ENCODE measurements at places on chromosomes 12 and 14.
A peak's percentile ranks its signal among the peaks of the same experiment; 100 is the strongest.

GRCh38 chr12:108307006-108307405 lies 32.1 kb downstream of the CMKLR1 start:
- no peak for DNase-seq

DNA sequence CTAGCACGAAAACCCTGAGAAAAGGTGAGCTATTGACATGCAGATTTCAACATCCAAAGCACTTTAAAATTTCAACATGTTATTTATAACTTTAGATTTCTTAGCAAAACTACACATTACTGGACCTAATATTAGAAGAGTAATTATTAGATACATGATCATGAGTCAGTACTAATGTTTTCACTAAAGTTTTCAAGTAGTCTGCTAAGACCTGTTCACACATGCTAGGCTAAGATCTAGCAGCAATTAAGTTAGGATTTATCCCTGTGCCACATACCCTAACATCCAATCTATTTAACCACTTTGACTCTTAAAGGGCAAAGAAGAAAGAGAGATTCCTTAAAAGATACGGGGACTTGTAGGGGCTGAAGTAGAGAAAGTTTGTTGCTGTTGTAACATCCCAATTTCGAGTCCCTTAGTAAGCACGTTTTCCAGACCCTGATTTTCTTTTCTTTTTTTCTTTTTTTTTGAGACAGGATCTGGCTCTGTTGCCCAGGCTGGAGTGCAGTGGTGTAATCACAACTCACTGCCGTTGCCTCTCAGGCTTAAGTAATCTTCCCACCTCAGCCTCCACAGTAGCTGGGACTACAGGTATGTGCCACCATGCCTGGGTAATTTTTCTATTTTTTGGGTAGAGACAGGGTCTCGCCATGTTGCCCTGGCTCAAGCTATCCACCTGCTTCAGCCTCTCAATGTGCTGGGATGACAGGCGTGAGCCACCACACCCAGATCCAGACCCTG lies 102.5 kb upstream of the ATF7IP start:
- DNase-seq = no peak

- DNase-seq = no peak
These were observed 13.1 kb upstream of the CCDC85C start for GRCh38 chr14:99616832-99617800.

GRCh38 chr12:73159954-73160353 lies 887.8 kb downstream of the TRHDE start:
- DNase-seq = no peak

DNA sequence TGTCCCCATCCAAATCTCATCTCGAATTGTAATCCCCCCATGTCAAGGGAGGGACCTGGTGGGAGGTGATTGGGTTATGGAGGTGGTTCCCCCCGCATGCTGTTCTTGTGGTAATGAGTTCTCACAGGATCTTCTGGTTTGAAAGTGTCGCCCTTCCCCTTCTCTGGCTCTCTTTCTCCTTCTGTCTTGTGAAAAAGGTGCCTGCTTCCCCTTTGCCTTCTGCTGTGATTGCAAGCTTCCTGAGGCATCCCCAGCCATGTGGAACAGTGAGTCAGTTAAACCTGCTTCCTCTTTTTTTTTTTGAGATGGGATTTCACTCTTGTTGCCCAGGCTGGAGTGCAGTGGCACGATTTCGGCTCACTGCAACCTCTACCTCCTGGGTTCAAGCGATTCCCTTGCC lies 104.0 kb downstream of the CCDC91 start:
- no peak for DNase-seq

GRCh38 chr14:69773571-69774276 lies 6.8 kb downstream of the SRSF5 start:
- DNase-seq = no peak

GRCh38 chr14:31987721-31988120 lies 89.4 kb upstream of the ARHGAP5 start:
- DNase-seq = no peak

- no peak for DNase-seq
These were observed 153.3 kb downstream of the PRKCH start for GRCh38 chr14:61474701-61475100.

DNA sequence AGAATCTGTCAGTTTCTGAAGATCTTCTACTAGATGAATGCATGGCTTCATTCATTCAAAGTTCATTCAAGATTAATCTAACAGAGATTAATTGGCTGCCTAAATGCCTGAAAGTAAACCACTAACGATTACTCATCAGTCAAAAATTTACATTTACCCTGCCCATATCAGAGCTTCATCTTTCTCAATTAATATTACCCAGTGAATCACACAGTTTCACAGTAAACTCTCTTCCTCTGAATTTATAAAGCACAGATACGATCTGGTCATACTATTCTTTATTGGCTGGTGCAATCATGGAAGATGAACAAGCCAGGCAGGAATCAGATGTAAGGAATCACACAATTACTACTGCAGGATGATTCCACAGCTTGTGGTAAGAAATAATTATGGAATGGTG lies 377.7 kb downstream of the SLC16A7 start:
- DNase-seq = no peak

DNA sequence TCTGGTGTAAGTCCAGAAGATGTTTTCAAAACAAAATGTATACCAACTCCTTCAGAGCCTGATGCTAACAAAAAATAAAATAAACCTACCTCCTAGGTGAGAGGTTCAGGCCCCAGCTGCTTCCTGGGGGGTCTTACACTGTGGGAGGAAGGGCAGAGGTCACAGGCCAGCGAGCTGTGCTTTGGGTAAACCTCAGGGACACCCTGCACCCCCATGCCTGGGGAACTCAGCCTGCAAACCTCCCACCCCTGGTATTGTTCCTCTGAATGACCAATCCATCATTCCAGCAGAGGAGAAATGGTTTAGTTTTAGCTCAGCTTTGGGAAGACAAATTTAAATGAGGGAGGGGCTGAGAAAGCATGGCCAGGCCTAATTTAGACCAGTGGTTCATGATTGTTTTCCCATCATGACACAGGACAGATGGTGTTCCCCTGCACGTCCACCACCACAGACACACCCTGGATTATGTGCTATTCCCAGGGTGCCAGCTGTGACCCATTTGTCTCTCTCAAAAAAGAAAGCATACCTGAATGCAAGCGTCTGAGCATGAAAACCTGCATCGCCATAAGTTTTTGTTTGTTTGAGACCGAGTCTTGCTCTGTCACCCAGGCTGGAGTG lies 14.5 kb upstream of the TFCP2 start:
- DNase-seq = no peak

GRCh38 chr12:50558970-50559369 lies 54.2 kb downstream of the DIP2B start:
- DNase-seq = no peak

DNA sequence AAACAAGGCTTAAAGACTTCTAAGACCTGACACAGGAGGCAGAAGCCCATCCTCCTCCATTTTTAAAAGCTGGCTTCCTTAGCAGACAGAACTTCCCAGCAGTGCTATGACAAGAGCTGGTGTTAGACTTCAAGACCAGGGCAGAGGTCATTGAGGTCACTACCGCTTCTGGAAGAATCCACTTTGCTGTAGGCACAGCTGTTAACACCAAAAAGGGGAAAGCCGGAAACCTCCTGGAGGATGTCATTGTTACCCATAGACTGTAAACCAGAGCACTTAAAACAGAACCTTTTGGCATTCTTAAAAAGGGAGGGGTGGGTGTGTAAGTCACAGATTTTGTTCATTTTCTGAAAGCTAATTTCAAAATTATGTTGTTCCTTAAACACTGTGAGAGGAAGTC lies 445.7 kb downstream of the TMTC2 start:
- DNase-seq = no peak

GRCh38 chr12:7769999-7770398 lies 5.0 kb downstream of the NANOGNB start:
- no peak for DNase-seq

GRCh38 chr12:119072440-119072839 lies 91.1 kb downstream of the SRRM4 start:
- no peak for DNase-seq

DNA sequence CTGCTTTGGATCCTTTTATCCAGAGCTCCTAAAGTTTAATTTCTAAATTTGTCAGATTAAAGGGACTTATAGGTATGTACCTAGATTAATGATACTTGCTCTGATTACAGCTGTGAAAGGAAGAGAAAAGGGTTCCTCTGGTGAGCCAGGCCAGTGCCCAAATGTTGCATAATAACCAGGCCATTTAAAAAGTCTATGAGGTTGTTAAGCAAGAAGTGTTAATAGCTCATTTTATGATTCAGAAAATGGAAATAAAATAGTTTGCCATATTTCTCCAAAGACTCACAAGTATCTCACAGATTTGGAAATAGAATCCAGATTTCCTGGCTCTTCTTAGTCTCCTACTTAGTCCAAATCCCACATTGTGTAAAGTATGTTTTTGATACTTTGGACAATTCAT lies 67.6 kb downstream of the SLC38A6 start:
- no peak for DNase-seq

DNA sequence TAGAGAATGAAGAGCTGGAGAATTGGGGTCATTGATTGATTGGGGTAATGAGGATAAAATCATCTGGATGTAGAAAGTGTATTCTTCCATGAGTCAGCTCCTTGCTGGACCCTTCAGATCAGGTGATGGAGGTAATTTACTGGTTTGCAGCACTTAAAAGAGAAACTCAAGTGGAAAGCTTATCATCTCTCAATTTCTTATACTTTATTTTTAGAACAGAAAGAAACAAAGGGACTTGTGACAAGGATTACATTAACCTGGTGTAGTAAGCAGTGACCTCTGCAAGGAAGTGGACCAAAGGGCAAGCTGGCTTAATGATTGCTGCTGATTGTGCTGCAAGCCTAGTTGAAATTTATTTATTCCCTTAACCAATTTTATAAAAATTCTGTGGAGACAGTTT lies 405.0 kb downstream of the TRHDE start:
- DNase-seq = no peak

DNA sequence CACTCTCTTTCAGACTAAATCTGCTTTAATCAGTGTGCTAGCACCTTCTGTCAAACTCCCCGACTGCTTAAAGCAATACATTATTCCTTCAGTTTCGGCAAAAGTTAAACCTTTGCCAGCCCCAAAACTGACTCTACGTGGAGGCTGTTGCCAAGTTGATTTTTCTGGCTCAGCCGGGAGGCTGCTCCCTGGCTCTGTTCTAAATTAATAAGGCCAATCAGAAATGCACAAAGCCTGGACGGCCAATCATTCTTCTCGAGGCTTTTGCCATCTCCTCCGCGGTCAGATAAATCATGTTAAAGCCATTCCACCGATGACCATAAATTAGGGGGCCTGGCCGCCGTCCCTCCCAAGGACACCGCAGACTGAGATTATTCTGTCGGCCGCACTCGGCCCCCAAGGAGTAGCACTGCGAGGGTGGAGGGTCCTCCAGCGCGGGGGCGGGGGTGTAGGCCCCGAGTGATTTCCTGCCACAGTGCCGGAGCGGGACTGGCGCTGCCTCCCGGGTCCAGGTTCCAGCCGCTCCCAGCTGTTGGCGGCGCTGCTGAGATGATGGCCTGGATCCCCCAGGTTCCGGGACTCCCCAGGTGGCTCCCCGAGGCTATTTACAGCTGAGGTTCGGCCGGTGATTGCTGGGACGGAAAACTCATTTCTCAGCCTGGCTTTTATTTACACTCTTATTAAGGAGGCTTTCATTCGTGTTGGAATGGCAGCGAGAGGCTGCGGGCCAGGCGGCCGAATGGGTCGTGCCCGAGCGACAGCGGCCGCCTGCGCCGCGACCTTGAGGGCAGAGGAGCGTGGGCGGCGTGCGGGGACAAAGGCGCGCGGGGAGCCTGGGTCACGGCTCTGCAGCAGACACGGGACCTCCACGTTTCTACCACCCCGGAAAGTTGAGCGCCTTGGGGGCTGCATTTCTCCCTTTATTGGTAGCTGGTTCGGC lies 165.1 kb downstream of the MON2 start:
- DNase-seq = no peak

GRCh38 chr12:49921936-49922335 lies 18.2 kb upstream of the FAIM2 start:
- peak; percentile 36 for DNase-seq

DNA sequence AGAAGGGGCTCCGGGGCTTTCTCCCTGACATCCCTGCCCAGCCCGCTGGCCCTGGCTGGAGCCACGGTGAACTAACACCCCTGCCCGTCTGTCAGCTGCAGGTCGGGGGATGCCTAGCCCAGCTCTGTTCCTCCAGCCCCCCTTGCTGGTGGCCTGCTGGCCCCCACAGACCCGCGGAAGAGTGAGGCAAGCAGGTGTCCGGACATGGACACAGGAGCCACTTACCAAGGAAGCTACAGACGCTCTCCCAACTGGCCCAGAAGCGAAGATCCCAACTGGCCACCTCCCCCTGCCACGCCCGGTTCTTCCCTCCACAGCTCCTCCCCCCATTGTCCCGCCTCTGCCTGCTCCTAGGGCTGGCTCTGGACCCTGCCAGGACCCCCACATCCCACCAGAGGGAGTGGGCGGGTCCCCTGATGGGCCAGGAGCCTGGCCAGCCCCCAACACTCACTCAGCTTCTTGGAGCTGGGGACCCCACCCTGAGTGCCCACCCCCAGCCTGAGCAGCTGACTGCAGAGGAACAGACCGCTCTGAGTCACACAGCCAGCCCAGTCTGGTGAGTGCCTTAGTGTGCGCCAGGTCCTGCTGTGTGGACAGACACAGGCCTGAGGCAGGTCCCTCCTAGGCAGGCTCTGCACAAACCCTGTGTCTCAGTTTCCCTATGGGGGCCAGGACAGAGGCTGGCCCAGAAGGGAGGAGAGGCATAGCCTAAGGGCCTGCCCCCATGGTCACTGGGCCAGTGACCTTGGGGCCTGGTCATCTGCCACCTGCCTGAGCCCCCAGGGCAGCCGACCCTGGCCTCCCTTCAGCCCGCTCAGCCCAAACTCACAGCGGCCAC lies 7.7 kb downstream of the AHNAK2 start:
- DNase-seq = no peak

GRCh38 chr12:122297494-122297893 lies 31.2 kb upstream of the VPS33A start:
- no peak for DNase-seq

- DNase-seq = no peak
These were observed 101.1 kb downstream of the BBS10 start for GRCh38 chr12:76247026-76247646.

- DNase-seq = peak; percentile 37
These were observed at the start of gene GLIPR1L1 for GRCh38 chr12:75334384-75335030. Gene GLIPR1L1, plus strand, starts transcription at chr12:75334670. Its CDS starts 59 bp downstream, at chr12:75334729.

DNA sequence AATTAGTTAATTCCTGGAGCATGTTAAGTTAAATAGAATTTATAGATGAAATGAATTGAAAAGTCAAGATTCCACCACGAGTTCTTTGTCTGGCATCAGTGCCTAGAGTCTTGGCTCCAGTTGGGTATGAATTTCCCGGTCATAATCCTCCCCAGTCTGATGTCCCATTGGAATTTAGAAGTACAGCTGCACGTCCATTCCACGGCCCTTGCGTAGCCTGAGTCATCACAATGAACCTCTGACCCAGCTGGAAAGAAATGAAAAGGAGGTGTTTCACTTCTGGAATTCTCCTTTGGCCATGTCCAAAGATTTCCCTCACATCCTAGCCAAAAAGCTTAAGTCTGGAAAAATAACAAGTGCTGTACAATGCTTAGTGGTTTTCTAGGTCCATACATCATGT lies 122.7 kb downstream of the KICS2 start:
- DNase-seq = no peak
